ENCODE measurements at places on chromosomes 6 and 20.

DNA sequence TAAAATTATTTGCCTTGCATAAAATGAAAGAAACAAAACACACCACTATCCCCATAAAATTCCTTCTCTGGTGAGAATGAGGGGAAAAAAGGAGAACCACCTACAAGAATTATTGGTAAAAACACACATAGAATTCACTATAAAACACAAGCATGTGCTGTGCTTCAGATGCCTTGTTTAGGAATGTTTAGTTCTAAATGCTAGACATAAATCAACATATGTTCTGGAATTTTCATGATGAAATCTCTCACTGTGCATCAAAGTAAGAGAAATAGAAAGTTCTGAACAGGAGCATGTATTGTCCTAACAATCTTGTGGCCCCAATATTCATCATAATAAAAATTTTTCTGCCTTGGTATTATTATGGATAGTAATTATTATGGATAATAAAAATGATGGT is 111.0 kb downstream of the PLCB4 start:
- no peak overlapping the region for H3K4me3 ChIP-seq
- H3K27me3 ChIP-seq = no peaks in the 10 kb centered on the region
- no peaks in the 10 kb centered on the region for H3K4me1 ChIP-seq
- H3K36me3 ChIP-seq = no peaks in the 10 kb centered on the region
- no peak overlapping the region for H3K27ac ChIP-seq

GRCh38 chr6:25013246-25013645 is 77.5 kb upstream of the RIPOR2 start:
- H3K36me3 ChIP-seq = peaks cover 11% of the 10 kb centered on the region
- H3K4me3 ChIP-seq = no peak overlapping the region
- peaks cover 61% of the 10 kb centered on the region for H3K4me1 ChIP-seq
- no peak for DNase-seq

GRCh38 chr6:54913211-54913610 is 66.6 kb downstream of the FAM83B start:
- no peaks in the 10 kb centered on the region for H3K27me3 ChIP-seq
- H3K27ac ChIP-seq = no peak overlapping the region
- DNase-seq = no peak
- no peaks in the 10 kb centered on the region for H3K36me3 ChIP-seq
- no peaks in the 10 kb centered on the region for H3K4me1 ChIP-seq

GRCh38 chr6:139154881-139155547 is 20.1 kb downstream of the HECA start:
- peak overlapping the region; percentile 4 for H3K4me3 ChIP-seq
- DNase-seq = no peak
- H3K27ac ChIP-seq = peak overlapping the region; percentile 38
- H3K4me1 ChIP-seq = peaks cover 69% of the 10 kb centered on the region
- H3K36me3 ChIP-seq = peaks cover 26% of the 10 kb centered on the region

GRCh38 chr20:48705240-48706115 is 122.3 kb downstream of the PREX1 start:
- H3K36me3 ChIP-seq = peaks cover 59% of the 10 kb centered on the region
- DNase-seq = no peak
- peak overlapping the region; percentile 88 for H3K27ac ChIP-seq

- H3K4me3 ChIP-seq = no peak overlapping the region
- no peaks in the 10 kb centered on the region for H3K27me3 ChIP-seq
- H3K4me1 ChIP-seq = peaks cover 18% of the 10 kb centered on the region
- no peak for DNase-seq
Observed at GRCh38 chr6:626236-626635, 30.7 kb downstream of the HUS1B start.

- H3K27me3 ChIP-seq = no peaks in the 10 kb centered on the region
- no peaks in the 10 kb centered on the region for H3K4me1 ChIP-seq
- H3K36me3 ChIP-seq = peaks cover 12% of the 10 kb centered on the region
- H3K27ac ChIP-seq = no peak overlapping the region
- no peak for DNase-seq
Observed at GRCh38 chr6:97176468-97176867, 106.5 kb downstream of the MMS22L start.

- no peak overlapping the region for H3K4me3 ChIP-seq
- peaks cover 5% of the 10 kb centered on the region for H3K4me1 ChIP-seq
- DNase-seq = no peak
- H3K27ac ChIP-seq = no peak overlapping the region
- H3K27me3 ChIP-seq = no peaks in the 10 kb centered on the region
Observed at GRCh38 chr6:43609402-43609801, 19.7 kb downstream of the GTPBP2 start.

- H3K36me3 ChIP-seq = no peaks in the 10 kb centered on the region
- H3K4me1 ChIP-seq = no peaks in the 10 kb centered on the region
- H3K27me3 ChIP-seq = peaks cover 27% of the 10 kb centered on the region
- no peak for DNase-seq
- no peak overlapping the region for H3K27ac ChIP-seq
- H3K4me3 ChIP-seq = no peak overlapping the region
Observed at GRCh38 chr6:125550892-125551291, 198.5 kb upstream of the HEY2 start.

DNA sequence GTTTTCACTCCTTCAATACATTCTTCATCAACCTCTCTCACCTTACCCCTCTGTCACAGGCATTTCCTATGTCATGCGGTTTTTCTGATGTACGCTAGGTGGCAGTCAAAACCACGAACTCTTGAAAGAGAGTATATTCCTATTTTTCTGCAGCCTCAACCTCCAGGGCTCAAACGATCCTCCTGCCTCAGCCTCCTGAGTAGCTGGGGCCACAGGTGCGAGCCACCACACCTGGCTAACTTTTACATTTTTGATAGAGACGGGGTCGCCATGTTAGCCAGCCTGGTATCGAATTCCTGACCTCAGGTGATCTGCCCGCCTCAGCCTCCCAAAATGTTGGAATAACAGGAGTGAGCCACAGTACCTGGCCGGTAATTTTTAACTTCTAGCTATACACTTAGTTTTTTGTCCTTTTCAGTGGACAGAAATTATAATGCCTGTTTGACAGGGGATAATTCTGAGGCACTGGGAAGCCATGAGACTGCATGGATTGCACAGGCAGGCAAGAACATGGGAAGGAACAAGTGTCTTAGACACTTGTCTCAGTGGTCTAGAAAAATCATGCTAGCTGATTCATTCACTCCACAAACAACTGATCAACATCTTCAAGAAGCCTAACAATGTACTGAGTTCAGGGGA is 22.5 kb upstream of the HFE start:
- DNase-seq = no peak
- no peaks in the 10 kb centered on the region for H3K4me1 ChIP-seq

GRCh38 chr6:149887343-149887742 is 10.6 kb downstream of the RAET1E start:
- no peaks in the 10 kb centered on the region for H3K4me1 ChIP-seq
- H3K4me3 ChIP-seq = no peak overlapping the region
- H3K27me3 ChIP-seq = peaks cover 46% of the 10 kb centered on the region
- no peaks in the 10 kb centered on the region for H3K36me3 ChIP-seq

GRCh38 chr6:135261872-135262725 is 81.0 kb downstream of the MYB start:
- no peak for DNase-seq
- H3K4me1 ChIP-seq = no peaks in the 10 kb centered on the region
- H3K27me3 ChIP-seq = peaks cover 10% of the 10 kb centered on the region

- H3K4me1 ChIP-seq = no peaks in the 10 kb centered on the region
- peaks cover 61% of the 10 kb centered on the region for H3K27me3 ChIP-seq
- no peak for DNase-seq
Observed at GRCh38 chr20:16785226-16785625, 37.1 kb downstream of the OTOR start.

DNA sequence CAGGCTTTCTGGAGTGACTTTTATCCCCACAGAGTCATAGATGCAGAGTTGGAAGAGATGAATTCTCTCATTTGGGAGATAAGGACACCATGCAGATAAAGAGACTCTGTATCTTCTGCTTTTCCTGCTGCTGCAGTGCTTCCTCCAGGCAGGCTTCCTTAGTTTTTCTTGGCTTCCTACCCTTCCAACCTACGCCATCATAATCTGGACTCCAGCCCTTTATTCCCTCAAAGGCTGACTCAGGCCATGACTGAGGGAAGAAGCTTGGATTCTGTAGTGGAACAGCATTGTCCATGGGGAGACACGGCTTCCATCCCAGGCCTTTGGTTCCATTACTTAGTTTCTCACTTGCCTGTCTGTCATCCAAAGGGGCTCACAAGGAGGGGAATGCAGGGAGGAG is 6.5 kb upstream of the RNF24 start:
- H3K4me1 ChIP-seq = peaks cover 7% of the 10 kb centered on the region
- H3K27me3 ChIP-seq = peaks cover 41% of the 10 kb centered on the region
- peaks cover 2% of the 10 kb centered on the region for H3K36me3 ChIP-seq
- H3K27ac ChIP-seq = no peak overlapping the region

GRCh38 chr6:67287566-67287965 is 1347.5 kb upstream of the ADGRB3 start:
- no peaks in the 10 kb centered on the region for H3K27me3 ChIP-seq
- no peak overlapping the region for H3K4me3 ChIP-seq
- no peak for DNase-seq
- H3K36me3 ChIP-seq = no peaks in the 10 kb centered on the region
- H3K4me1 ChIP-seq = no peaks in the 10 kb centered on the region

DNA sequence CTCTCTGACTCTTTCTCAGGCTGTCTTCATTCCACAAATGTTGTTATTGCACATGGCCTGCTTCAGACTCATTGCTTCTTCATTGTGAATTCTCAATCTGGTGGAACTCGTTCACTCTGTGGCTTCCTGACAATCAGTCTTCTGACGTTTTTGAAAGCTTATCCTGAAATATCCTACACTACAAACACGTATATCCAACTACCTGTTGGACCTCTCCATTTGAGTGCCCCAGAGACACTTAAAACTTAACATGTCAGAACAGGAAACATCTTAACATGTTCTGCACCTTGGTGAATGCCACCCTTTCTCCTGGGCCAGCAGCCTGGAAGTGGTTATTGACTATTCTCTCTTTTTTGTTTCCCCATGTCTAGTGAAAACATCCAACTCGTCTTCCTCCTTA is 50.8 kb downstream of the AIG1 start:
- DNase-seq = no peak
- H3K27ac ChIP-seq = no peak overlapping the region
- no peaks in the 10 kb centered on the region for H3K4me1 ChIP-seq
- H3K36me3 ChIP-seq = peaks cover under 1% of the 10 kb centered on the region
- no peak overlapping the region for H3K4me3 ChIP-seq

Measured in central memory CD8-positive, alpha-beta T cell (primary cell).